Left kidney (tissue), 8 donors: ENCODE measurements at places on chromosomes 16 and 17. TPM values are rescaled to one million over a fixed set of nuclear protein-coding genes. Genes with fewer than 3 reads are reported as not detected.

- DNase-seq, result no peak
Observed at GRCh38 chr17:21549107-21549687, 143.1 kb upstream of the KCNJ18 start.

RASL10B gene
- polyA plus RNA-seq, result 13.0 TPM

GRCh38 chr16:180681-181564, 664 bp downstream of the HBQ1 start:
- DNase-seq, result peak; percentile 55

DNA sequence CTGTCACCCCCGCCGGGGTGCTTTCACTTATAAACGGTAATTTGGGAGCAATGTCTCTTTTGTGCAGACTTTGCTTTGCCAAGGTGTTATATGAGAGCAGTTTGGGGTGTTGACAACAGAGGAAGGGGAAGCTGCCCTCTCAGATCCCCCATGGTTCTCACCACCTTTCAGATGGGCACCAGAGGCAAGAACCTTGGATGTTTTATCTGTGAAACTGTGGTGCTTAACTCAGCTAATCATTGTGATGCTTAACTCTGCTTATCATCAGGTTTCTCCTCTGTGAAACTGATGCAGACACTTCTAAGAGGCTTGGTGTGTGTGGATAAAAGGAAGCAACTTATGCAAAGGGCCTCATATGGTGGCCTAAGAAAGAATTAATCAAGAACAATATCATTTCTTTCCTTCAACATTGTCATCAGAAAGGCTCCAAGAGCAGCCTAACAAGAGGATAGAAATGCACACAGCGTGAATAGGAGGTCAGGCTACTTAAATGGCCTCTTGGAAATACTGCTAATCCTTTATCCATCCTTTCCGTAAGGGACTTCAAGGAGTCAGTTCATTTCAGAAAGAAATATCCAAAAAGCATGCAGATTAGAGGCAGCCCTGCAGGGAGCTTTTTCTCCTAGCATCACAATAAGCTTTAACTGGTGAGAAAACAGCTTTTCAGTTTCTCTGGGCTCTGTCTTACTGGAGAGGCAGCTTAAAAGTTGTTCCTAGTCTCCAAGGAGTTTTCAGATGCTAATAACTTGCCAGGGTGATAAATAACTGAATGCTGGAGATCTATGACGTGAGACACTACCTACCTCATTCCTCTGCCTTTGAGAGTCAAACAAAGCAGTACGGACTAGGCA, 55.1 kb upstream of the CLEC3A start:
- no peak for DNase-seq

DNA sequence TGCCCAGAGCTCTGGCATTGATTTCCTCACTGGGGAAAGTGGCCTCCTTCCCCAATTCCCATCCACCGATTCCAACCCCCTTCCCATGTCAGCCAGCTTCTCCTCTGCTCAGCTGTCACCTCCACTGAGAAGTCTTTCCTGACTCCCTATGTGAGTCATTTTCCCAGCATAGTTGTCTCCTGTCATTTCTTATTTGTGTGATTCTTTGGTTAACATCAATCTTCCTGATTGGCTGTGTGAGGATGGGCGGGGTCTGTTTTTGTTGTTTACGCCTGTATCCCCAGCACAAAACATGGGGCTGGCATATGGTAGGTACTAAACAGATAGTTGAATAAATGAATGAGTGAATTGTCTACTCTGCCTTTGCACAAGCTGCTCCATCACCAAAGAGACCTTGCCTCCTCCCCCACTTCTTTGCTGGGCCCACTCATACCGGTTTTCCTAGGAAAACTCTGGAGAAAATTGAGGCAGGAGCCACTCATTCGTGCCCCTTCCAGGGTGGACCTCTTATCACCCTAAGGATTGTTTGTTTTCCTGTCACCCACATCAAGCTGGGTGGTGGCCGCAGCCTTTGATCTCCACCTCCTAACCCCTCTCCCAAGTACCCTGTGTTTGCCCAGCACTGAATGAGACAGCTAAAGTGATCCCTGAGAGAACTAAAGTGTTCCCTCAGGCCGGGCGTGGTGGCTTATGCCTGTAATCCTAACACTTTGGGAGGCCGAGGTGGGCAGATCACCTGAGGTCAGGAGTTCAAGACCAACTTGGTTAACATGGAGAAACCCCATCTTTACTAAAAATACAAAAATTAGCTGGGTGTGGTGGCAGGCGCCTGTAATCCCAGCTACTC, 1.2 kb upstream of the GRB7 start:
- DNase-seq, result no peak

GRCh38 chr17:3963237-3964201, 718 bp downstream of the ATP2A3 start:
- no peak for DNase-seq

MYL4 gene
- 1.9 TPM for polyA plus RNA-seq

DNA sequence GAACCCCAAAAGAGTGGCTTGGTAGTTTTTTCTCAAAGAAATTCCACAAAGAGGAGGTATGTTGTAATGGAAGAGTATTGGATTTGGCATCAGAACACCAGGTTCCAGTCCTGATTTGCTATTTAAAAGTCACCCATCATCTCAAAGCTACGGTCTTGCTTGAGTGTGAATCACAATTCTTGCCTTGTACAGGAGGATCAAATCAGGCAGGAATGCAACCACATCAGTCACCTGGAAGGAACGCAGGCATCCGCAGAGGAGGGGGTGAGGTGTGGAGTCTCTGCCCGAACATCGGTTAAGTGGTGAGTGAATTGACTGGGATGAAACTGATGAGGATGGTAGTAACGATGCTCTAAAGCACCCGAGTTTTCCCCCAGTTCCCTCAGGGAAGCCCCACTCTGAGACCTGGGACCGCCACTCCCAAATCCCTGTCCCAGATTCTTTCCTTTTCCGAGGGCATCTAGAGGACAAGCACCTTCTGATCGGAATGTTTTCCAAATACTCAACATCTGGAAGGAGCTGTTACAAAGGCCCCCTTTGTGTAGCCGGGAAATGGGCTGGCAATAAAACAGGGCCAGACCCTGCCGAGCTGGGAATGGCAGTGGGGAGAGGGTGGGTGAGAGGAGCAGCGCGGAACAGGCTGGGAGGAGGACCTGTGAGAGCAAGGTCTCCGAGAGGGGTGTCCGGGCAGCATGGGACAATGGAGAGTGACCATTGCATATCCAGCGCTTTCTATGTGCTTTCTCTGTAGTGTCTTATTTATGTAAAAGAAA, 469.6 kb downstream of the SLC39A11 start:
- no peak for DNase-seq

- DNase-seq, result no peak
Observed at GRCh38 chr16:66273644-66274334, 92.7 kb upstream of the CDH5 start.
